Left ventricle myocardium superior (tissue), 1 donor: ENCODE measurements at places on chromosomes 12 and 14. TPM values are rescaled to one million over a fixed set of nuclear protein-coding genes. Genes with fewer than 3 reads are reported as not detected.

The MYO1H gene
- 0.52 TPM for total RNA-seq

The CLIP1 gene
- total RNA-seq = 93.3 TPM

GRCh38 chr14:102900631-102901571, 21.6 kb upstream of the AMN start:
- DNase-seq = no peak

DNA sequence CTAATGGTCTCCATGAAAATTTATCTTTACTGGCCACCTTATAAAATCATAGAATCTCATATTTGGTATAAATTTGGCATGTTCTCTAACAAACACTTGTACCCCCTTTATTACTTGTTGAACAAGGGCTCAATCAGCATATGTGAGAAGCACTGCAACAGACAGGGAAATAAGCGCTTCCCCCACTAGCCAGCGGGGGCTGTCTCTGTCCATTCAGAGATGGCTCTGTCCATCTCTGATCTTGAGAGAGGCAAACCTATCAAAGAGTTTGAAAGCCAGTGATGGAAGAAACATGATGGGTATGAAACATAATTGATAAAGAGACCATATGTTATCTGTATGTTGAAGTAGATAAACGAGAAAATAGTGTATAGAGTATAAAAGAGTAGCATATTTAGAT, 326.8 kb downstream of the PDZRN4 start:
- DNase-seq = no peak

DNA sequence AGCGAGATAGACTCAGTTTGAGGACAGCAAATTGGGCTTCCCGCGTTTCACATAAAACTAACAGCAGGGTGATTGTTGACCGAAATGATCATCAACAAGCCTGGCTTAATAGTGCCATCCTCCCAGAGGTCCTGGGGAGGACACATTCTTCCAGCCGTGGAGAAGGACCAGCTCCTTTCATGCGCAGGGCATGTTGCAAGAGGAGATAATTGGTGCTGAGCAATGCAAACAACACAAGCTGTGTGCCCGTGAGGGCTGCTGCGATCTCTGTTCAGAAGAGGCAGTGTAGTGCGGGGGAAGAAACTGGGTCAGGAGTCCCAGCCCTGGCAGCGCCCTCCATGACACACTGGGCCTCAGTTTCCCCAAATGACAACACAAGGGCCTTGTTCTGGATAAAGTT, 54.3 kb downstream of the CCDC85C start:
- DNase-seq = no peak

GRCh38 chr14:53193193-53193592, 40.1 kb upstream of the DDHD1 start:
- DNase-seq = no peak

- no peak for DNase-seq
These were observed 3.2 kb downstream of the ANO2 start for GRCh38 chr12:5941907-5942306.

DNA sequence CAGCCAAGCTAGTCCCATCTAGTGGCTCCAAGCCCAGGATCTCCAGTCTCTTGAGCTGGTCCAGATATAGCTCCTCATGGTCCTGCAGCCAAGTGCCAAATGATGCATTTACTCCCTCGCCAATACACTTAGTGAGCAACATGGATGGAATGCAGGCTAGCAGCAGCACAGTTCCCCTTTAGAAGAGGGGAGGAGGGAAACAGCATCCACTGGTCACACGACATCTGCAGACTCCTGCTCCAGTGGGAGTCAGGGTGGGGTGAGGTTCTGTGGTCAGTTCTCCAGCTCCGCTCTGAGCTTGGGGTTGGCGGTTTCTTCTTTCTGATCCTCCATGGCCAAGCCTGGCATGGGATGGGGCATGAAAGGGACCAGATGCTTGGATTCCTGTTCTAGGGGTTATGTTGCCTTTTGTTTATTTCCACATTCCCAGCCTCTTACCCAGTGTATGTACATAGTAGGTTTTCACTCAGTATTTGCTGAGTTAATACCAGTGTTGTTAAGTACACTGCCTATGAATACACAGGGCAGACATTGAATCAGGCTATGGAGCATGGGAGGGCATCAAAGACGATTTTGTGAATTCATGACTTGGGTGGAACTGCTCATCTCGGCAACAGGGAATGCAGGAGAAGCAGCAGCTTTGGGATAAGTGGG, 57.3 kb downstream of the GALNT16 start:
- DNase-seq = peak; percentile 57
